ENCODE measurements at places on chromosomes 2 and 18.

DNA sequence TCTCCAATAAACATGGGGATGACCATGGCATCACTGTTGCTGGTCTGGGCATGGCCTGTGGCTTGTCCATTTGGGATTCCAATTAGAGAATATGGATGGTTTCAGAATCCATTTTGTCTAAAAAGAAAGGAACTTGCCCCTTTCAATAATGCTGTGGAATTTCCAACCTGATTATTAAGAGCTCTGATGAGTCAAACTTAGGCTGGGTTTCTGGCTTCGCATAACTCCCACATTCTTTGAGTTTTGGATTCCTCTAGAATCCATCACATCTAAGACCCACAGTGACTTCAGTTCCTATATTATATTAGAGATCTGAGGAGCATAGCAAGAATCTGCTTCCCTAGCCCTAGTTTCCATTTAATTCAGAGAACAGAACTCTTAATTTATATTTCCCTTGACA, 531.5 kb downstream of the TNS1 start:
- no peak for DNase-seq

GRCh38 chr2:185567196-185567595, 171.4 kb upstream of the FSIP2 start:
- no peak for DNase-seq

DNA sequence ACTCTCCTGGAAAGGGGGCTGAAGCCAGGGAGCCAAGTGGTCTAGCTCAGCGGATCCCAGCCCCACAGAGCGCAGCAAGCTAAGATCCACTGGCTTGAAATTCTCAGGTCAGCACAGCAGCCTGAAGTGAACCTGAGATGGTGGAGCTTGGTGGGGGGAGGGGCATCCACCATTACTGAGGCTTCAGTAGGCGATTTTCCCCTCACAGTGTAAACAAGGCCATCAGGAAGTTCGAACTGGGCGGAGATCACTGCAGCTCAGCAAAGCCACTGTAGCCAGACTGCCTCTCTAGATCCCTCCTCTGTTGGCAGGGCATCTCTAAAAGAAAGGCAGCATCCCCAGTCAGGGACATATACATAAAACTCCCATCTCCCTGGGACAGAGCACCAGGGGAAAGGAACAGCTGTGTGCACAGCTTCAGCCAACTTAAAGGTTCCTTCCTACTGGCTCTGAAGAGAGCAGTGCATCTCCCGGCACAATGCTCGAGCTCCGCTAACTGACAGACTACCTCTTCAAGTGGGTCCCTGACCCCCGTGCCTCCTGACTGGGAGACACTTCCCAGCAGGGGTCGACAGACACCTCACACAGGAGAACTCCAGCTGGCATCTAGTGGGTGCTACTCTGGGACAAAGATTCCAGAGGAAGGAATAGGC, 282.3 kb upstream of the EPC2 start:
- DNase-seq: no peak

GRCh38 chr2:207762146-207762545, 7.6 kb downstream of the FZD5 start:
- no peak for DNase-seq

GRCh38 chr2:26630669-26631360, 10.4 kb downstream of the CIB4 start:
- DNase-seq: no peak

DNA sequence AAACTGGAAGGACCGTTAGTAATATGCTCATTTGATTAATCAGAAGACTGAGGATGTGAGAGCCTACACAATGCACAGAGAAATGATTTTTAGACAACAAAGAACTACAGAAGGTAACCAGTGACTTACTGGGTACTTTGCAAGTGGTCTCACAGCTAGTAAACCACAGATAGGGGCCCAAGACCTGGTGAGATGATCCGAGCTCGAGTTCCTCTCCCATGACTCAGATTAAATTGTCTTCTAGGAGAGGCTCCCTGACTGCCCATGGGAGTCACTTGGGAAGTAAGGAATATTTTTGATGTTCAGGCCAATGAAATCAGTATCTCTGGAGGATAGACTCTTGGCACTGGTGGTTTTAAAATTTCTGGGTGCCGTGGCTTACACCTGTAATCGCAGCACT, 220.2 kb downstream of the CLIP4 start:
- no peak for DNase-seq

GRCh38 chr2:97774425-97774824, 61.0 kb downstream of the ZAP70 start:
- DNase-seq: no peak

- no peak for DNase-seq
Observed at GRCh38 chr2:241539616-241540374, 18.8 kb upstream of the BOK start.

DNA sequence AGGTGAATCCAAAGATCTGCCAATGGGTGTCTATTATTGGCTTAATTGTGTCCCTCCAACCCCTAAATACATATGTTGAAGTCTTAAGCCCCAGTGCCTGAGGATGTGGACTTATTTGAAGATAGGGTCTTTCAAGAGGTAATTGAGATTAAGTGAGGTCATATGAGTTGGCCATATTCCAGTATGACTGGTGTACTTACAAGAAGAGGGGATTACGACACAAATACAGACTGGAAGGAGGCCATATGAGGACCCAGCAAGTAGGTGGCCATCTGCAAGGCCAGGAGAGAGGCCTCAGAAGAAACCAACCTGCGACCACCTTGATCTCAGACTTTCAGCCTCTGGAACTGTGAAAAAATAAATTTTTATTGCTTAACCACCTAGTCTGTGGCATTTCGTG, 121.1 kb upstream of the FN1 start:
- DNase-seq: no peak

- DNase-seq: no peak
Observed at GRCh38 chr2:12504443-12504842, 212.3 kb upstream of the TRIB2 start.

DNA sequence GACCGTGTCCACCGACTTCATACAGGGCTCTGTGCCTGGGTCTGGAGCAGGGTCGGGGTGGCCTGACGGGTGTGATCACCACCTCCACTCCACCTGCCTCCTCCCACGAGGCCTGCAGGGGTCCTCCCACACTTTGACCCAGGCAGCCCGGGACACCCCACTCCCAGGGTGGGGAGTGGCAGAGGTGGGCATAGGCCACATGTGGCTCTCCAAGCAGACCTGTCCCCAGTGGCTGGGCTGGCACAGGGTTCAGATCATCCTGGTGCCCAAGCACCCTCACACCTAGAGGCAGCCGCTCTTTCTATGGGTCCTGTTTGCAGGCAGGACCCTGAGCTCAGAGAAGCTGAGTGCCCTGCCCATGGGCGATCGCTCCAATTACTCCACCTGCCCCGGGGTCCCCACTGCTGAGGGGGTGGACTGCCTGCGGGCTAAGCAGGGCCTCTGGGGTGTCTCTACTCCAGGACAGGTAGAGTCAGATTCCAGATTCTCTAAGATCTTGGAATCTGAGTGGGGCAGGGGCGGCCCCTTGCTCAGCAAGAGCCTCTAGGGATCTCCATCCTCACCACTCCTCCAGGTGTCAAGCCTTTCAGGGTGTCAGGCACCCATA, 1.4 kb downstream of the NEURL3 start:
- no peak for DNase-seq

GRCh38 chr2:236664136-236664535, 94.5 kb downstream of the ACKR3 start:
- DNase-seq: no peak

GRCh38 chr18:33755391-33755790, 177.4 kb downstream of the ASXL3 start:
- no peak for DNase-seq

DNA sequence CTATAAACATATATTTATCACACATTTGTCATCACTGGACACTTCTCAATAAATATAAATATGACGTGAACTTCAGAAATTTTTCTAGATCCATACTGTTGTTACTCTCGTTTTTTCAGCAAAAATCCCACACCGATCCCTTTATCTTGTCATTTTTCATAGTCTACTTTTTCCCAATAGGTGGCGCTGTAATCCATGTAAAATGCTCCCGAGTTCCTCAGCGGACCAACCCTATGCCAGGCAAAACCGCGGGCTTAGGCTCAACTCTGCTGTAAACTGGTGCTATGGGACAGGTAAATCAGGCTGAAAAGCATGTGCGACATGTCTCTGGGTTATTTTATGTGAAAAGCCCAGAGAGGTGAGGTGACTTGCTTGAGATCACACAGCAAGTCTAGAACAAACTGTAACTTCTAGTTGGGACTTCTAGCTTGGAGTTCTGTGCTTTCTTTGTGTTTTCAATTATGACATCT, 104.0 kb downstream of the COBLL1 start:
- DNase-seq: no peak

DNA sequence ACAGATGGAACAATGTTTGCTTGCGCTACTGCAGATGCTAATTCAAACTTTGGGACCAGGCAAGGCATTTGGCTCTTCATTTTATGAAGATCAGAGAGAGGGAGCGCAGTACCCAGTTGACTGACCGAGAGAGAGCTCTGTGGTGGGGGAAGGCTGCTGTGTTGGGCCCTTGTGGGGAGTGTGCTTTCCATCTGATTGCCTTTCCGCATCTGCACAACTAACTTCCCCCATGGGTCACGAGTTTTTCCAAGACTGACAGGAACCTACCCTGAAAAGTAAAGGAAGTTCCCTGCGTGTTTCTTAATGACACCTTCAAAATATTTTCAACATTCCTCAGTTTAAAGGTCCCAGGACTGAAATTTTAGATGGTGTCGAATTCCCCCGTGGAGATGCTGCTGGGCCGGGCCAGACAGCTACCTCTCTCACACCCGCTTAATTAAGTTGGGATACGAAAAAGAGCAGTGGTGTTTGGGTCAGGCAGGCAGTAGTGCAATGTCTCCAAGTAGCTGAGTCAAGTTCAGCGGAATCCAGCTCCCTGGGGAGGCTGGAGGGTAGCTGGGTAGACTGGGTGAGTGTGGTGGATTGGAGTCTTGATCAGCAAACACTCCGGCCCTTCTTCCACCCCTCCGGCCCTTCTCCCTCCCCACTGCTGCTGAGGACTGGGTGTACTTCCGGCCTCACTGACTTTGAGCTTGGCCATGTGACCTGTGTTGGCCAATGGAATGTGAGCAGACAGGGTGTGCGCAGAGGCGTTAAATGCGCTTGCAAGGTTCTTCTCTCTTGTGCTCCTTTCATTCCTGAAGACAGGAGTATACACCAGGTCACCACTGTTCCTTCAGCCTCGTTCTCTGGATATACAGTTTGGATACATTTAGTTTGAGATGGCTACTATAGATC, 2.3 kb upstream of the ARHGAP25 start:
- DNase-seq: no peak

DNA sequence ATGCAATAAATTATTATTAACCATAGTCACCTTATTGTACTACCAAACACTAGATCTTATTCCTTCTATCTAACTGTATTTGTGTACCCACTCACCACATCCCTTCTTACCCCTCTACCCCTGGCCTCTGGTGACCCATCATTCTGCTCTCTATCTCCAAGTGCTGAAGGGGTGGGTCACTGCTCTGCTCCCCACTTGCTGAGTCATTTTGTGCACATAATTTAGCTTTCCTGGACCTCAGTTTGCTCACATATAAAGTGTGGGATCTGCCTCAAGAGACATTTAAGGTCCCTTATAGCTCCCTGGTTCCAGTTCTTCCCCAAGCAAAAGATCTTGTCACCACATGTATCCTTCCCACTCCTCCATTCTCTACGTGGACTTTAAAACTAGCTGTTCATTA, 169.4 kb downstream of the ZNF385B start:
- no peak for DNase-seq

GRCh38 chr2:20212459-20212870, 12.5 kb downstream of the SDC1 start:
- no peak for DNase-seq

DNA sequence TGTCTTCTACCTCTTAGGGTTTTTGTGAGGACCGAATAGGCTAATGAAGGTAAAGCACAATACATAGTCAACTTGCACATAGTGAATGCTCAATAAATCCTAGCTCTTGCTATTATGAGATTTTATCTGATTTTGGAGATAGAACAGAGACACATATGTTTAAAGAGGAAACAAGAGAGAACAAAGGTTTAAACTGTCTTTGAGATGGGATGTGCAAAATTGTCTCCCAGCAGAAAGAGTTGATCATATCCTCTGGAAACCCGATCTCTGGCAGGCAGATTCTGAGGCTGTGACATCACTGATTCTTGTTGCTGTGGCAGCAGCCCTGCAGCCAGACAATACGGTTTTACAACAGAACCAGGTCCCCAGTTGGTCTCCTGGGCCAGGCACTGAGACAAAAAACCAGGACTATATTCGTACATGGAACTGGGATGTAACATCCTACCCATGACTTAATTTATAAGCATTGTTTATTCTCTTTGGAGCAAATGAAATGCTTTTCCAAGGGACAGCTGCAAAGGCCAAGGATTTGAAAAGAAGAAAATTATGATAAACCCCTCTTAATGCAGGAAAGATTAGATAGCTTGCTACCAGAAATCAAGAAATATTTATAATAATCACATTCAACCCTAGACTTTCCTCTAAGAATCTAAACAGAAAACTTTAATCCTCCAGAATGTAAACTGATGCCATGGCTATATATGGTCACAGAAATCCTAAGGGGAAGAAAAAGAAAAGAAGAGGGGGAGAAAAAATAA, 80.2 kb downstream of the SLC8A1 start:
- DNase-seq: no peak

- no peak for DNase-seq
Observed at GRCh38 chr18:34801774-34802173, 91.7 kb downstream of the DTNA start.

DNA sequence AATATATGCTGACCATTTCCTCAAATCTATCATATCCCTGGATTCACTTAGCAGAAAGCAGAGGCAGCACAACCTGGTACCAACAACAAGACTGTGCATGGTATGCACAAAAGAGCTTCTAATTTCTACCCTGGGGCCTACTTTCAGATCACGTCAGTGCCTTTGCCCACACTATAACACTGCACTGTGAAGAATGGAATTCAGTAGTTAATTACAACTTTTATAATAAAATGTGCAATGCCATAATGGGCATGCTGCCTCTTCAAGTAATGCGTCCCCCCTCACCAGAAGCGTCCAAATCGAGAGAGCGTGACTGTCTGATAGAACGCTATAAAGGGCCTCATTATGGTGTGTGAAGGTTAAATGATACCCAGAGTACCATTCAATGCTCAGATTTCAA, 328.1 kb upstream of the PKDCC start:
- DNase-seq: no peak

DNA sequence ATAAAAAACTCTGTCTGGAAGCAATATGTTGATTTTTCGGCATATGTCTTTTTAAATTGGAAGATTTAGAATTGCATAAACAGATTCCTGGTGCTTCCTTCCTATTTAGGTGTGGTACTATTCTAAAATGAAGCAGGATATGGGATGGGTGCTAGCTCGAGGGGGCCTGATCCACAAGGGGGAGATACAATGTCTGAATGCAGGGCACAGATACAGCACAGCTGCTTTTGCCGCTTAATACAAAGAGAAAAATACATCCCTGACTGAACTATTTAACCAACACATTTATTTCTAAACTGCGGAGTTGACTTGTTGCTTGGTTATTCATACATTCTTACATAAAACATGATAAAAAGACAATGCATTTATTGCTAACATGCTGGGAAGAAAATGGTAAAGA, 169.1 kb downstream of the TMEFF2 start:
- DNase-seq: no peak

GRCh38 chr2:73283545-73284295, 558 bp downstream of the FBXO41 start:
- DNase-seq: peak; percentile 32

GRCh38 chr2:105299290-105299689, 30.2 kb downstream of the TGFBRAP1 start:
- DNase-seq: no peak
